Activated T-cell treated with anti-CD3 and anti-CD28 coated beads, Interleukin-2, amount 50 U/mL, for 48 hours (primary cell): ENCODE measurements at places on chromosomes 3 and 15.

DNA sequence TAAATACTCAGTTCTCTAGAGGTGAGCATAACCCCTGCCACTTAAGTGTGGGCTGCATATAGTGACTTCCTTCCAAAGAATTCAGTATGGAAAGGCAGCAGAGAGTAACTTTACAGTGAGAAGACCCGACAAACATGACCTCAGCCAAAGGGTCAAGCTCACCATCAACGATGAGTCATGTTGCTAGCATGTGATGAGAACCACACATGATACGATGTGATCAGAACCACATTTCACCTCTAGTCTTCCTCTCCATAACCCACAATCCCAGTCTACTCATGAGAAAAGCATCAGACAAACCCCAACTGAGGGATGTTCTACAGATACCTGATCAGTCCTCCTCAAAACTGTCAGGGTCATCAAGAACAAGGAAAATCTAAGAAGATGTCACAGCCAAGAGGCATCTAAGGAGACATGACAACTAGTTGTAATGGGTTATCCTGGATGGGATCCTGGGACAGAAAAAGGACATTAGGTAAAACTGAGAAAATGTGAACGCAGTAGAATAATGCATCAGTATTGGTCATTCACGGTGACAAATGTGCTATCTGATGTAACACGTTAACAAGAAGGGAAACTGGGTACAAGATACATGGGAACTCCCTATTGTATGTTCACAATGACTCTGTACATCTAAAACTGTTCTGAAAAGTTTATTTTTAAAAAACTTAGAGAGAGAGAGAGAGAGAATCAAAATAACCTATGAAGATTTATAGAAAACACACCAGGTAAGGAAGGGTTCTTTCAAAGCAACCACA is 28.3 kb downstream of the SEC61A1 start:
- no peak for DNase-seq

DNA sequence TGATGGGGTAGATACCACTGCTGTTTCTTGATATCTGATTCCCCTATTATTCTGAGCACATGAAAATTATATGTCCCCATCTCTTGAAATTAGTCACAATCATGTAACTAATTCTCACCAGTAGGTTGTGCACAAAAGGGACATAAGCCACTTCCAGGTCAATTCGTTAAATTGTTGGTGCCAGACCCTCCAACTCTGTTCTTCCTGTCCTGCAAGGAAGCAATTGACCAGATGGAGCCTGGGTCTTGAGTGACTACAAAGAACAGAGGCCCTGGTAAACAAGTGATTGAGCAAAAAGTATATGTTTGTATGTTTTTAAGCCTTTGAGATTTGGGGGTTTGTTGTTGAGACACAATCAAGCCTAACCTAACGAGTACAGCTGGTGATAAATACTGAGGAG is 36.9 kb downstream of the ABI3BP start:
- no peak for DNase-seq

DNA sequence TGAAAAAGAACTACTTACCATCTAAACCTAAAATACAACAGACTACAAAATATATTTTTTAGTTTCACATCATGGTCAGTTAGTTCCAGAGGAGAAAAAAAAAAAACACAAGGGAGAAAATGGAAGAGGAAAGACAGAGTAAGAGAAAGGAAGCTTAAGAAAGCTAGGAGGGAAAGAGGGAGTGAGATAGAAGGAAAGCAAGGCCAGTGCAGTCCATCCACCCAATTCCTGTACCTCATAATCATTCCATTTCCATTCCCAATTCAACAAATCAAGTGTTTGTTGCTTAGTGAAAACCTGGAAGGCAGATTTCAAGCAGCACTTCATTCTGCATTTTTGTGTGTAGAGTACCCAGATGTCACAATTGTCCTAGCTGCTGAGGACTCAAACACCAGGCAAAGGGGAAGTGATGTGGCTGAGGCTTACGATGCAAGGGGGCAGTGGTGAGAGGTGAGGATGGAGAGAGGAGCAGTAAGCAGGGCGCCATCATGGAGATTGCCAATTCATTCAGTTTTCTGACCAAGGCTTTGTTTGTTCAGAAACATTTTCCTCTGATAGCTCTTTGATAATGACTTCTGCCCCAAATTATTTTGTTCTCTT is 83.6 kb upstream of the GSK3B start:
- no peak for DNase-seq

GRCh38 chr15:49190586-49190985 is 20.5 kb downstream of the GALK2 start:
- DNase-seq: no peak

DNA sequence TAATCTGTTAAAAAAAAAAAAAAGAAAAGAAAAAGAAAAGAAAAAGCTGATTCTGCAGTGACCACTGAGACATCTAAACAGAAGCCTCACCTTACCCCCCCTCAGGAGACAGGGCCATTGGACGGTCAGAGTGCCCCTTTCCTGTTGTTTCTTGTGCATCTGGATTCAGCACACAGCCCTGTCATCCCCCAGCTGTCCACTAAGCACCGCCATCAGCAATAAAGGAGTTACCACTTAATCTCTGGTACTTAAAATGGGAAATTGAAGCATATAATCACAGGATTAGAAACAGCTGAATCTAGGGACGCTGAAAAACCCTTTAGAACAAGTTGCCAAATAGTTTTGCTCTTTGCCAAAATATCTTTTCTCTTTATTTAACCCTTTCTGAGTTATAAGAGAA is 62.5 kb downstream of the TRIM69 start:
- no peak for DNase-seq

GRCh38 chr3:109188741-109189140 is 52.2 kb downstream of the C3orf85 start:
- DNase-seq: no peak

- no peak for DNase-seq
Measured at GRCh38 chr15:53437366-53437765, 322.1 kb downstream of the WDR72 start.

- no peak for DNase-seq
Measured at GRCh38 chr3:186054792-186055352, 54.0 kb downstream of the ETV5 start.

GRCh38 chr3:74413547-74414241 is 200.8 kb downstream of the CNTN3 start:
- DNase-seq: no peak

DNA sequence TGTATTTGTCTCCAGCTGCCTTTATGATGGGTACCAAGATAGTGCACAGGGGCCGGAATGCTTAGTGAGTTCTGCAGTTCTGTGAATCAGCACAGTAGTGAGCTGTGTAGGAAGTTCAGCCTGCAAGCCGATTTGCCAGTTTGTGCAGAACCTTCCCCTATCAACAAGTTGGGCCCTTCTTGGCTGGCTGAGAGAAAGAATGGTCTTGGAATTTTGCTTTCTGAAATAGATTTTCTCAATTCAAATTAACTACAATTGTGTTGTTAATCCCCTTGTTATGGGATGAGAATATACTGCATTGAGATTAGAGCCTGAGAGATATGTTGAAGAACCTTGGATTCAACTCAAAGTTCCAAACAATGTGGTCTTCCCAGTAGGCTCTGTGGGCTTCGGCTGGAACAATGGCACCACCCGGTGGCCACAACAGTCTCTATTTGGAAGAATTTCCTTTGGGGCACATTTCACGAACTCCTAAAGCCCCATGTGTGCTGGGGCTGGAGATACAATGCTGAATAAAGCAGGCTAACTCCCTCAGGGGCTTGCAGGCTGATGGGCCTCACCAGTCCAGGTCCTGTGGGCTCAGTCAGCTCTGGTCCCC is 59.1 kb downstream of the TRIM42 start:
- DNase-seq: no peak

DNA sequence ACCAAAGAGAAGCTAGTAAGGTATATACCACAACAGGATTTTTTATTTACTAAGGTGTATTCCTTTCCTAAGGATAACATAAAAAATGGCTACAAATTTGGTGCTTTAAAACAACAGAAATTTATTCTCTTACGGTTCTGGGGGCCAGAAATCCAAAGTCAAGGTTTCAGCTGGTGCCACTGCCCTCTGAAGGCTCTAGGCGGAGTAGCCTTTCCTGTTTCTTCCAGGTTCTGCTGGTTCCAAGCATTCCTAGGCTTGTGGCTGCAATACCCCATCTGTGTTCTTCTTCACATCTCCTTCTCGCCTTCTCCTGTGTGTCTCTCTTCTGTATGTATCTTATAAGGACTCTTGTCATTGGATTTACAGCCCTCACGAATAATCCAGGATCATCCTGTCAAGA is 549.9 kb downstream of the GRM7 start:
- no peak for DNase-seq

GRCh38 chr3:9918261-9919038 is 1.6 kb downstream of the IL17RC start:
- no peak for DNase-seq

- DNase-seq: no peak
Measured at GRCh38 chr3:52842424-52842823, 7.6 kb upstream of the MUSTN1 start.
